Sigmoid colon (tissue), 7 donors: ENCODE measurements at places on chromosomes 6 and 20. TPM values are rescaled to one million over a fixed set of nuclear protein-coding genes. Genes with fewer than 3 reads are reported as not detected.

DNA sequence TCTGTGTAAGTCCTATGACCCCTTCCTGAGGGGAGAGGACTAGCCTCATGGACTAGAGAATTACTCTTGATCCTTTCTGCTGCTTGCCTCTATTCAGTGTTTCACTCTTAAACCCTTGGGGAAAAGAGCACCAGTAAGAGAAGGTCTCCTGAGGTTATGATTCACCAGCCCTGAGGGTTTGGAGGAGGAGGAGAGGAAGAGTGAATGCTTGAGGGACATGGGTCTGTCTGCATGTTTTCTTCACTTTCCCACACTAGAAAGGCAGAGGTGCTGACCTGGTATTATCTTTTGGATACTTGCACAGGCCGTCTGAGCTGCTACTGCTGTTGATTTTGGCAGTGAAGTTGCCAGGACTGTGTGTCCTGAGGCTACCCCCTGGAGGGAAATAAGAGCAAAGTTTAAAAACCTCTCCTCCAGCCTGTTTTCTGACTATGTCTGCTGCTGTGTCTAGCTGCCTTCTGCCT is 78.3 kb downstream of the CD109 start:
- H3K4me1 ChIP-seq, result peaks cover 8% of the 10 kb centered on the region
- H3K36me3 ChIP-seq, result no peaks in the 10 kb centered on the region
- no peak overlapping the region for H3K4me3 ChIP-seq

Gene BLCAP
- 60.6 TPM for total RNA-seq

Gene LY86
- 2.7 TPM for total RNA-seq

- no peak for DNase-seq
- H3K36me3 ChIP-seq, result no peaks in the 10 kb centered on the region
- H3K4me1 ChIP-seq, result no peaks in the 10 kb centered on the region
- no peak overlapping the region for H3K4me3 ChIP-seq
- no peaks in the 10 kb centered on the region for H3K27me3 ChIP-seq
Observed at GRCh38 chr6:92690997-92691599, 728.3 kb downstream of the EPHA7 start.

DNA sequence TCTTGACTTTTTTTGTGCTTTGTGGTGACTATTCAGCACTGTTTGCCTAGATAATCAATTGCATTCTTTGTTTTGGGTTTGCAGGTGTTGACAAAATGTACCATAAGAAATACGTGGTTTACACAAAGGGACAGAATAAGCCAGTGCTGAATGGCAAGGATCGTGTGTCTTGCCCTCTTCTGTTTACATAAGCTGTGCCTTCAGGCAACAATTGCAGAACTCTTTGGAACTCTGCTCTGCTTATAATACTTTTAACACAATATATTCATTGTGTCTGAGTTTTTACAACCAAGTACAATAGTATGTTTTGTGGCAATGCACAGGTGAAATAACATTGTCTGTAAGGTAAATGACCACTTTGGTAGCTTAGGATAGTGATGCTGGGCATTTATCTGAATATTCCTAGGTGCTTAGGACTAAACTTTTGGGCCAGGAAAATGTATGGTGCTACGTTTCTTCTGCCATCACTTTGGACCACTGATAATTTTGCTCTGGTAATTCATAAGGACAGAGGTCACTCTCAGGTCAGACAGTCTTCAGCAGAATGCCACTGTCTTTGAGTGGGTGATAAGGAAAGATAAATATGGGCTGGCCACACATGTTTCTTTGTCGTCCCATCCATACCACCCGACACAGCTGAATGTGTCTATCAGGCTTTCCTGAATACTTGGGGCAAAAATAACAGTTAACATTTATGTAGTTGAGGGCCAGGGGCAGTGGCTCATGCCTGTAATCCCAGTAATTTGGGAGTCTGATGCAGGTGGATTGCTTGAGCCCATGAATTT is 344.6 kb upstream of the IMPG1 start:
- no peaks in the 10 kb centered on the region for H3K4me1 ChIP-seq
- H3K36me3 ChIP-seq, result no peaks in the 10 kb centered on the region
- H3K4me3 ChIP-seq, result no peak overlapping the region
- no peak for DNase-seq
- H3K27ac ChIP-seq, result no peak overlapping the region

Gene TMEM242
- 6.1 TPM for total RNA-seq

GRCh38 chr6:5213836-5214235 is 46.9 kb downstream of the LYRM4 start:
- H3K36me3 ChIP-seq, result no peaks in the 10 kb centered on the region
- H3K4me3 ChIP-seq, result no peak overlapping the region
- no peaks in the 10 kb centered on the region for H3K27me3 ChIP-seq
- no peak for DNase-seq
- H3K27ac ChIP-seq, result no peak overlapping the region
- peaks cover 26% of the 10 kb centered on the region for H3K4me1 ChIP-seq

DNA sequence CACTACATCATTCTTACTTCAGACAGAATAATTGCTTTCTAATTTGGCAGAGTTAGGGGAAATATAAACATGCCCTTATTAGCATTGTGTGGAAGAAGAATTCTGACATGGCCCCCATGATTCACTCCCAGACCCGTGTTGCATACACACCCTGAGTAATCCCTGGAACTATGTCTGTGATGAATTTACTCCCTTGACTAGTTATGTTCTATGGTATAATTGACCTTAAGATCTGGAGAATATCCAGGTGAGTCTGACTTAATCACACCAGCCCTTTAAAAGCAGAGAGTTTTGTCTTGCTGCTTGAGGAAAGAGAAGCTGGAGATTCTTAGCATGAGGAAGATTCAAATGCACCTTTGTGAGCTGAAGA is 262.9 kb downstream of the SOX4 start:
- no peak overlapping the region for H3K27ac ChIP-seq
- no peak for DNase-seq
- H3K4me1 ChIP-seq, result peaks cover 4% of the 10 kb centered on the region
- no peak overlapping the region for H3K4me3 ChIP-seq
- H3K27me3 ChIP-seq, result no peaks in the 10 kb centered on the region

Gene RRP36
- total RNA-seq, result 40.5 TPM
